ENCODE measurements at places on chromosomes 16 and 17.

GRCh38 chr17:60356940-60357339, 35.0 kb downstream of the USP32 start:
- DNase-seq: no peak

- peak; percentile 50 for DNase-seq
Measured at GRCh38 chr16:78235168-78235800, 135.8 kb downstream of the WWOX start.

GRCh38 chr17:80898716-80899115, 92.9 kb upstream of the CHMP6 start:
- no peak for DNase-seq

DNA sequence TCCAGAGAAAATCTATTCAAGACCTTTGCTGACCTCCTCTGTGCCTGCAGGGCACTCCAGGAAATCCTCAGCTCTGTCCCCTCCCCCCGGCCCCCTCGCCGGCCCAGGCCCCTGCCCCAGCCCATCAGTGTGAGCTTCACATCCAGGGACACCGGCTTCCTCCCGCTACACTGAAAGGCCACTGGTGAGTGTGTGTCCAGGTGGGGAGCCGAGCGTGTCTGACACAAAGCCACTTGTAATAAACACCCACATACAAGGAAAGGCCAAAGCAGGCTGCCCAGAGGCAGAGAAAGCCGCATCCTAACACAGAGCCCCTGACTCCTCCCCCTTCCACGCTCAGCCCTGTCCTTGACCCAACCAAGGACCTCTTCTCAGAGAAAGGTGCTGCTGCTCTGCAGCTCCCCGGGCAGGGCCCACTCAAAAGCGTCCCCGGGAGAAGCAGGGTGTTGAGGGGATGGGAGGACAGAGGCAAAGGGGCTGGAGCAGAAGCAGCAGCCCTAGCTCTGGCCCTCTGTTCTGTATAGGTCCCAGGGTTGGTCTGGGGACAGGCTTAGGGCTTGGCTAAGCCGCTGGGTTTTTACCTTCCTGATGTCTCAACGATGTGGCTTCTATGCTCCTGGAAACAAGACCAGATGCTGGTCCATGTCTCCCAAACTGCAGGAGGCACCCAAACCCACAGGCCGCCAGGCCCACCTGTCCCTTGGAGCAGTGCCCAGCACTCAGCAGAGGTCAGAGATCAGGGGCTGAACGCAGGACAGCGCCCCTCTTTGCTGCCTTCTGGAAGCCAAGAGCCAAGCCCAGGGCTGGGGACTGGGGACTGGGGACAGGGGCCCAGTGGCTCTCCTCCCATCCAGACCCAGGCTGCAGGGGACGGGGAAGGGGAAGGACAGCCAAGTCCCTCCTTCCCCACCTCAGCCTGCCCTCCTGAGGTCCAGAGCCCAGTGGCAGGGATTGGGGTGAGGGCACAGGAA, 15.3 kb downstream of the MNT start:
- DNase-seq: no peak

DNA sequence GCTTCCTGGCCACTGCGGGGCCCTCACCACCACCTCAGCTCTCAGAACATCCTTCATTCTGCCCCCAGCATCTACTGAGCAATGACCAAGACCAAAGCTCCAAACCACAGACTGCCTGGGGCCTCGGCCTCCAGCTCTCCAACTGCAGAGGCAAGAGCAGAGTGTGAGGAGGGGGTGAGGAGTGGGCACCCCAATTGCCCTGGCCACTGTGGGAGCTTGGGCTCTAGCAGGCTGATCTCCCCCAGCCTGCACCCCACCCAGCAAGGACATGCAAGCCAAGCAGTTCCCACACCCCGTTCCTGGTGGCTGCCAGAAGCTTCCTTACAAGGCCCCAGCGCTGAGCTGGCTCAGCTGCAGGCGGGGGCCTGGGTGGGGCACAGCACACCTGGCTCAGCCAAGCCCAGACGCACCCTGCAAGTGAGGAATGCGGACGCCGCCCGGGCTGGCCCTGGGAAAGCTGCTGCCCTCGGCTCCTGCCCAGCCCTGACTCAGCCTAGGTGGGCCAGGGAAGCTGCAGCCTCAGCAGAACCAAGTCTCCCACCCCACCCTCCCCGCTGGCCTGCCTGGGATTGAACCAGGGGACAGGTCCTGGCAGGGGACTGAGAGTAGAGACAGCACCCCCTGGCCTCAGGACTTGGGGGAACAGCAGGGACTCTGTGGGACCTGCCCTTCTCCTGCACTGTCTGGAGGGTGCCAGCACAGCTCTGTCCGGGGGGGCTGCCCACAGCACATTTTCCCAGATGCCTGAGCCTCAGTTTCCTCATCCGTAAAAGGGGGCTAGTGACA, 29.7 kb upstream of the KRT17 start:
- no peak for DNase-seq

DNA sequence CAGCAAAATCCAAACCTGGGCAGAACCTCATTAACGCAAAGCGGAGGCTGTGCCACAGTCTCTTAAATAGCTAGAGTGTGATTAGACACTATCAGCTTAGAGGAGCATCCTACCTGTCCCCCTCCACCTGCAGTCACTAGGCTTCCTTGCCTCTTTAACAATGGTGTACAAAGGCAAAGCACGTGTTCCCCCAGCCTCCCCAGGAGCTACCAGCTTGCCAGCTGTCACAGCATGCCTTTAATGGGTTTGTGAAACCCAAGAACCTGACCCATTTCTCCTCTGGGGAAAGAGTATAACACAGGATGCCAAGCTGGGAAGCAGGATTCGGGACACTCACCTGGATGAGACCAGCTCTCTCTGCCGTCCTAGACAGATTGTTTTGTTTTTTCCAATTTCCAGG, 37.2 kb upstream of the TBX2 start:
- DNase-seq: no peak
